ENCODE measurements at places on chromosomes 16 and 17.

DNA sequence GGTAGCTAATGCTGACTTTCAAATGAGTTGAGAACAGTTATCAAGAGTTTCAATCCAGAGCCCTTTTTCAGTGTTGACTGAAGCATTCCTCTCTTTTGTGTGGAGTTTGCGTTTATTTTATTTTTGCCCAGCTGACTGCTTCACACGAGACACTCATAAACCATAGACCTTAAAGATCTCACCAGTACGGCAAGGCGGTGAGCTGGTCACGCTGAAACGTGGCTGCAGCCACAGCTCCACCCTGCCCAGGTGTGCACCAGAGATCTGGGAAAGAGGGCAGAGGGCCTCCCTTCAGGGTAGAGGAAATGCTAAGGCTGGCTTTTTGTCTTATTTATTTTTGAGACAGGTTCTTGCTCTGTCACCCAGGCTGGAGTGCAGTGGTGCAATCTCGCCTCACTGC, 112.2 kb downstream of the AATF start:
- DNase-seq, result no peak

- no peak for DNase-seq
Observed at GRCh38 chr17:42275527-42276358, 448 bp downstream of the STAT5B start.

- no peak for DNase-seq
Observed at GRCh38 chr16:16973707-16974591, 496.8 kb downstream of the XYLT1 start.

DNA sequence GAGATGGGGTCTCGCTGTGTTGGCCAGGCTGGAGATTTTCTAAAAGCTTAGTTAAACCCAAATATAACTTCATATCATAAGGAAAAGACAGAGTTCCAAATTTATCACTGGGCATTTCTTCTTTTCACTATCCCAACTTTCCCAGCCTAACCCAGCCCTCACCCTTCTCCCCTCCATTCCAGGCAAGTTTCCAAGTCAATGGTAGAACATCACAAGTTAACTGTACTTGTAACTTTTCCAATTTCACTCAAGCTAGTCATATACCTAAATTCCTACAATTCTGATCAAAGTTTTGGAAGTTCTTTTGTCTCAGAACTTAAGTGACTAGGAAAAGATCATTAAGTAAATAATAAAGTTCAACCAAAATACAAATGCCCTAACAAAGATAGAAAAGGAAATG, 61.2 kb downstream of the USP32 start:
- no peak for DNase-seq

DNA sequence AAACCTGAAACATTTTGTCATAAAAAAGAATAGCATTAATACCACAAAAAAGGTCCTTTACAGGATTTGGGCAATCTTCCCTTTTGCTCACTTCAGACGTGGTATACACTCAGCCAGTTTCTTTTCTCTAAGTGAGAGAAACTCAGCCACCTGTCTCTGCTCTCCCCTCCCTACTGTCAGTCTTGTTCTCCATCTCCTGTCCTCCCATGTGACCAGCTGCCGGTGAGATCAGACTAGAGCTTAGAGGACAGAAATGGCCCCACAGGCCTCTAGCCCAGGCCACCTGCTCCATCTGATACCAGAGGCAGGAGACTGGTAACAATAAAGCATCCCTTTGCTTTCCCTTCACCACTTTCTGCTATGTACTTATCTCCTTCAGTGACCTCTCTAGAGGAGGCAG, 34.9 kb downstream of the CMC2 start:
- no peak for DNase-seq

GRCh38 chr17:45038728-45039634, 12.5 kb downstream of the DCAKD start:
- DNase-seq, result no peak

GRCh38 chr17:57939797-57940196, 15.4 kb downstream of the CUEDC1 start:
- DNase-seq, result no peak

- DNase-seq, result no peak
Observed at GRCh38 chr16:63629272-63629671, 1492.6 kb downstream of the CDH11 start.

DNA sequence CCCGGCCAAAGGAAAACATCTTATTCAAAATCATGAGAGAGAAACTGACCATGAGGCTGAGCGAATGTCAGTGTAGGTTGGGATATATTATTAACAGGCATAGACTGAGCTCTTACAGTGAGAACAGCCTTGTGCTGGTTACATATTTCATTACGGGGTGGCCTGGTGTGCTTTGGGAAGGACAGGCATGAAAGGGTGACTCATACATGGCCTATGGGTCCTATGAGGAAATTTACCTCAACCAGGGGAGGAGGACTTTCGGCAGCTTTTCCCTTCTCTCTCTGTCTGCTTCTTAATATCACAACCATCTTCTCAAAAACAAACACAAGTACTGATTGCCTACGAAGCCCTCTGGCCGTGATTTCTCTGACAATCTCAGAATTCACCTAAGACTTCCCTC, 579.1 kb downstream of the CDH13 start:
- no peak for DNase-seq

DNA sequence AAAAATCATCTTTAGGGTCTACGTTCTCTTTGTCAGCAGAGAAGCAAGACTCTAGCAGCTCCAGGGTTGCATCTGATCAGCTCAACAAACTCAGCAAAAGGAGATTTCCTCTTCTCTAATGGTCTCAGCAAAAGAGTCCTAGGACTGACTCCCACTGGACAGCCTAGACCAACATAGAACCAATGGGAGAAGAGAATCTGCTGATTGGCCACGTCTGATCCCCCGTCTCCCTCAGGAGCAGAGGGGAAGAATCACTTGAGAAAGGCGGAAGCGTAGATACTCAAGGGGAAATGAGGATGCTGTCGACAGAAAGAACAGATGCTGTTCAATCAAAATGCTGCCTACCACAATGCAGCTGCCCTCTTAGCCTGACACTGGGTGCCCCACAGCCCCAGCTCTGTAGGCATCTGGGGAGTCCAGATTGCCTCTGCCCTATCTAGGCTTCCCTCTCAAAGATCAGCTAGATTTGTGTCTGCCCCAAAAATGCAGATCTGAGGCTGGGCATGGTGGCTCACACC, 31.5 kb upstream of the EMP2 start:
- DNase-seq, result no peak

- no peak for DNase-seq
Observed at GRCh38 chr16:75983741-75984381, 257.6 kb upstream of the CPHXL start.

DNA sequence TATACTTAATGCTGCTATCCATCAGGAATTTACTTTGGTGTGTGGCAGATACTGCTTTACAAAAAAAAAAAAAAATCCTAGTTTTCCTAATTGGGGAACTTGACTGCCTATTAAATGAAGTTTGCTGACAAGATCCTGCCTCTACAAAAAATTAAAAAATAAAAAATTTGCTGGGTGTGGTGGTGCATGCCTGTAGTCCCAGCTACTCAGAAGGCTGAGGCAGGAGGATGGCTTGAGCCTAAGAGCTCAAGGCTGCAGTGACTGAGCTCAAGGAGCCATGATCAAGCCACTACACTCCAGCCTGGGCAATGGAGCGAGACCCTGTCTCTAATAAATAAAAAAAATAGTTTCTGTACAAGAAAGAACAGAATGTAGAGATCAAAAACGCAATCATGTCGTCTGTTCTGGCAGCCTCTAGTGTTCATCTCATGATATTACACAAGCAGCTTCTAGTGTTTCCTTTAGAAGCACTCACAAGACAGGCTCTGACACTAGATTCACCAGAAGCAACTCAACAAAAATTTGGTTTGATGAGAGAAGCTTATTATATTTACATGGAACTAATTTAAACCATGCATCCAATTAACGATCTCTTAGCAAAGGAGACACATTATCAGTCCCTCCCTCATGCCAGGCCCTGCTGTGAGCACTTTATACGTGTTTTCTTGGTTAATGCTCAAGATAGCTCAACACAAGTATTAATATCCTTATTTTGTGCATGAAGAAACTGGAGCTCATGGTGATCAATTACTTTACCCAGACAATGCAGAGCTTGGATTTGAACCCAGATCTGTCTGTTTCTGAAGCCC, 6.8 kb upstream of the KRTAP17-1 start:
- DNase-seq, result no peak

DNA sequence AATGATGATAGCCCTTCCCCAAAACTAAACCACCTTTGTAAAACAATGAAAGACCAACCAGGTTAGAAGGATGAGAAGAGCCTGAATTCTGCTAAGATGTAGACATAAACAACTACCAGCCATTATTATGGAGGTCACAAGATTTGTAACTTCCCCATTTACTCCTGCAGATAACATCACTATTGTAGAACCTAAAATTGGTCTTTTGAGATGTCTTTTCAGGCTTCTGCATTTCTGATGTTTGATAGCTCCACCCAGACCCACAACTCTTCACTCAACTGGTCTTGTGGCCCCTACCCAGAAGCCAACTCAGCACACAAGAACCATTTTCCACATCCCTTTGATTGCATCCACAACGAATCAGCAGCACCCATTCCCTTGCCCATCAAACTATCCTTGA, 100.8 kb downstream of the TMEM132E start:
- DNase-seq, result no peak

GRCh38 chr16:13996778-13997288, 74.3 kb upstream of the MRTFB start:
- DNase-seq, result no peak

DNA sequence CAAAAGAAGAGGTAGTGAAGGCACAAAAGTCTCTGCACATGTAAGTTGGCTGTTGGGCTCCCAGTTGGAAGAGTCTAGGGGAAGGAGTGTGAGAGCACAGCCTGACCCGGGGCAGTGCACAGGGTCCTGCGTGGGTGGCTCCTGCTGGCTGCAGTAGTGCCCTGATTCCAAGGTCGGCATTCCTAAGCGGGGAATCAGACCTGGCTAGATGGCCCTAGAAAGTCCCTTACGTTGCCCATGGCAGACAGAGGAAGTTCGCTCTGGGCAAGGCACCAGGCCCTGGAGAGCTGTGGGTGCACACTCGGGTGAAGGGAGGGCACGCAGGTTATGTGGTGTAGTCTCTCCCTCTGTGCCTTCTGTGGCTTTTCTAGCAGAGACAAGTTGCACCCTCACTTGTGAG, 22.8 kb upstream of the SLC5A11 start:
- DNase-seq, result no peak

- no peak for DNase-seq
Observed at GRCh38 chr16:50830698-50831097, 88.8 kb downstream of the CYLD start.

DNA sequence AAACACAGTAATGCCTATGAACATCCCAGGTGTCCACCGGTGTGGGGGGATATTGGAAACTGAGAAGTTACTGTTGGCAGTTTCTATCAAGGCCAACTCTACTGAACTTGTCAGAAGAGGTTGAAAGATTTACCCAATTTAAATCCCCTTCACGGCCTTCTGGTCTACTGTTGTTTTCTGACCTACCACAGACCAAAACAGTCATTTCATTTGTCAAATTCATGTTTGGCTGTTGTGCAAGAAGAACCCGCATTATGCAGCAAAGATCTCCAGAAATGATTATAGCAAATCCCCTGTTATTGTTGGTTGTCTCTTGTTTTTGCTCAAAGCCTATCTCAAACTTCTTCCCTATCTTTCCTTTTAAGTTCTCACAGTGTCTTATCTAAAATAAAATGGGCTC, 73.1 kb upstream of the MAF start:
- no peak for DNase-seq

GRCh38 chr17:72407336-72407909, 286.6 kb downstream of the SOX9 start:
- DNase-seq, result no peak

- DNase-seq, result no peak
Observed at GRCh38 chr16:62194828-62195227, 158.6 kb upstream of the CDH8 start.

DNA sequence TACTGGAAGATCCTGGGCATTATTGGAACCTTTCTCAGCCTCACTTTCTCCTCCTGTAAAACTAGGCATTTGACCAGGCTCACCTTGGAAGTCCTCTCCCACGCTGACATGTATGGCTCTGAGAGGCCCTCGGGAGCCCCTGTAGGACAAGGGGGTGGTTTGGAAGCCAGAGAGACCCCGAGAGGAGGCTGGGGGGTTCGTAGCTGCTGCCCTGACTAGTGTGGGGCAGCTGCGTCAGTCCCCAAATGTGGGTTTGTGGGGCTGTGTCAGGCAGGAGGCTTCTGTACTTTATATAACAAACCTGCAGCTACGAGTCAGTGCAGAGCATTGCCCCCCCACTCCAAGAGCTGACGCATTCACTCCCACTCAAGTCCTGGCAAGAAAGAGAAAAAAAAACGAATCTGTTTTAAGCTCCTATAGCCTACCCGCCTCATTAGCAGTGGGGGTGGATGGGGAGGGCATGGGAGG, 1.8 kb downstream of the CX3CL1 start:
- no peak for DNase-seq

- DNase-seq, result peak; percentile 52
Observed at GRCh38 chr17:42183741-42184711, 1.2 kb downstream of the HCRT start.

GRCh38 chr16:2490190-2491105, 15.5 kb downstream of the TBC1D24 start:
- DNase-seq, result no peak

DNA sequence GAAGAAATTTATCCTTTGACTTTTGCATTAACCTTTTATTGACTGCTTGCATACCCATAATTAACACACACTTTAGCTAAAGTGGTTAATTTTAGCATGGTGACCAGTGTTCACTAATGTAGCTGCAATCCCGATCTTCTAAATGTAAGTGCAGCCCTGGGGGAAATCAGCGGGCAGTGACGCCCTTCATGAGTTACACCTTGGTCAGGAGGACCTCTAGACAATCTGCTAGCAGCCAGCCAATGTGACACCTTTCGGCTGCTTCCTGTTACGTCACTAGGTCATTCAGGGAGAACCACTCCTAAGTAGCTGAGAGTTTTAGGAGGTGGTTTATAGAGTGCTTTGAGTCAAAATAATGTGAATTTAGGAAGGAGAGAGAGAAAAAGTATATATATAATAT, 180.5 kb downstream of the IRX3 start:
- DNase-seq, result no peak

GRCh38 chr17:32305049-32305448, 36.9 kb downstream of the C17orf75 start:
- DNase-seq, result no peak

- DNase-seq, result no peak
Observed at GRCh38 chr17:28549236-28550132, 2.9 kb downstream of the UNC119 start.

- DNase-seq, result no peak
Observed at GRCh38 chr17:68302066-68302564, 10.8 kb downstream of the ARSG start.

DNA sequence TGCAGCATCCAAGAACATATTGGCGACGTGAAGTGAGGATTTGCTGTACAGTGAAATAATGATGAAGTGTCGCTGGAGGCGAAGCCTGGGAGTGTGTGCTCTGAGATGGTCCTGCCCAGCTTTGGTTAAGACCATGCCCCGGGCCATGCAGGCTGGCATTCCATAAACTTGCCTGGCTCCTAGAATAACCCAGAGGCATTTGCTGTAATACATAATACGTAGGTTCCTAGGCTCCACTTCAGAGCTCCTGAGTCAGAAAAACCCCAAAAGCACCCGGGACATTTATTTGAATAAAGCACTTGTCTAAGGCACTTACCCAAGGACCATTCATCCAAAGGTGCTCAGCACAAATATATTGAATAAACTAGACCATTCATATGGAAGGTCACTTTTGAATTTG, 279.3 kb downstream of the ABCC12 start:
- no peak for DNase-seq

- no peak for DNase-seq
Observed at GRCh38 chr16:55322327-55322726, 1.7 kb upstream of the IRX6 start.

GRCh38 chr17:80097127-80097621, 4.2 kb upstream of the GAA start:
- no peak for DNase-seq

- DNase-seq, result no peak
Observed at GRCh38 chr17:49333804-49334203, 28.2 kb downstream of the ZNF652 start.

- no peak for DNase-seq
Observed at GRCh38 chr16:11583889-11584565, 2.7 kb downstream of the LITAF start.

Measured in stimulated activated CD8-positive, alpha-beta memory T cell treated with anti-CD3 and anti-CD28 coated beads, Interleukin-7, amount 100 ng/mL, for 1 hour (primary cell).